Left renal cortex interstitium (tissue), 4 donors: ENCODE measurements at places on chromosomes 13 and 19. TPM values are rescaled to one million over a fixed set of nuclear protein-coding genes. Genes with fewer than 3 reads are reported as not detected.

- no peak for DNase-seq
Observed at GRCh38 chr19:31678421-31678820, 329.2 kb upstream of the TSHZ3 start.

DNA sequence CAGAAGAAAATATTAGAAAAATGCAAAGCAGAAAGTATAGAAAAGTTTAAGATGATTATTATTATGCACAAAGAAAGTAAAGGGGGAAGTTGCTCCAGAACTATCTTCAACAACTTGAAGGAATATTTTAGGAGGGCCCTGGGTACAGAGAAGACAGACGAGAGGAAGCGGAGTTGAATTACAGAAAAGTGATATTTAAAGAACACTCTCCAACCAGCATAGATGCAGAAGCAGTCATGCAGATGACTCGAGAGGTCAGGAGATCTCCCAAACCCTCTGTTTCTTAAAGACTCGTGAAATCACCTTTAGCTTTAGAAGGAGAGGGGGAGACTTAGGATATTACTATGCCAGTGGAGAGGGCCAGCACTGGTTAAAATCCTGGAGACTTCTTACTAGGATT, 8.5 kb upstream of the SHISA2 start:
- no peak for DNase-seq

GRCh38 chr19:5152013-5152763, 183.3 kb downstream of the KDM4B start:
- DNase-seq, result no peak

- no peak for DNase-seq
Observed at GRCh38 chr19:11673608-11674041, 65.1 kb downstream of the ZNF823 start.

Gene C1QTNF9B
- not detected for polyA plus RNA-seq
